ENCODE measurements at places on chromosomes 11 and 22.

DNA sequence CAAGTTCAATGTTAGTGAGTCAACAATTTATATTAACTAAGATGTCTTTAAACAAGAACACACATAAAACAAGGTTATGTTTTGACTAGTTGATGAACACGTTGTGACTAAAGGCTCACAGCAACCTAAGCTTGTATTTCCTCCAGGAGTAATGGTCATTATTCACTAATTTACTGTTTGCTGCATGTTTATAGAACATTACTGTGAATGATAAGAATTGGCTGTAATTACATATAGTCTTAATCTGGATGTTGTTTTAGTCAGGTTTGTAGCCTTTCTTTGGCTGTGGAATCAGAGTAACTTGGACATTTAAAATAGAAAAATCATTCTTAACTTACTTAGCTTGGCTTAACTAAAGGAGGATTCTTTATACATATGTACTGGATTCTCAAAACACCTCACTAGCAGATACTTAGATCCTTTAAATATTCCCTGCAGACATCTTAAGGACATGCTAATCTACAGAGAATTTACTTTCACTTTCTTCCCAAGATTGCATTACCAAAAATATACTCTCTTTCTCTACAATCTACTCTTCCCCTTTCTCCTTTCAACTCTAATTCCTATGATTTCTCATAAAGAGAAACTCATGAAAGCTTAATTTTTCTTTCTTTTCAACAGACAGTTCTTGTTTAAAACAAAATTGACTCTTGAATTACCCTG, 319.7 kb upstream of the CTSC start:
- no peak for DNase-seq

GRCh38 chr11:77233011-77233410, 68.5 kb downstream of the GDPD4 start:
- no peak for DNase-seq

GRCh38 chr11:108902027-108902469, 237.2 kb downstream of the DDX10 start:
- no peak for DNase-seq

GRCh38 chr11:82557274-82557673, 176.4 kb downstream of the FAM181B start:
- no peak for DNase-seq

- no peak for DNase-seq
Observed at GRCh38 chr22:37972527-37972926, 11.8 kb downstream of the SOX10 start.

DNA sequence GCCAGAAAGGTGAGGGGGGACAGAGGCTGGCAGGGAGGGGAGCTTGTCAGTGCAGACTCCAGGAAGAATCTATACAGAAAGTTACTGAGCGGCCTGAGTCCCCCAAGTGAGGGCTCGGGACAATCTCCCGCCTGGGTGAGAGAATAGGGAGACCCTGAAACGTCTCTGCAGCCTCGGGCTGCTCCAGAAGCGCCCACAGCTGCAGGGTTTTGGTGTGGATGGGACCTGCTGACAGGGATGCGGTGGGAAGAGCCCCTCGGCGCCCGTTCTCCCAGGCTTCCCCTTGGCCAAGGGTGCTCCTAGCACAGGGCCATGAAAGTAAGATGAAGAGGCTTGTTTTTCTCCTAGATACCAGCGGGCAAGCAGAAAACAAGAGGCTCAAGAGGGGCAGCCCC, 743 bp upstream of the RCE1 start:
- no peak for DNase-seq

DNA sequence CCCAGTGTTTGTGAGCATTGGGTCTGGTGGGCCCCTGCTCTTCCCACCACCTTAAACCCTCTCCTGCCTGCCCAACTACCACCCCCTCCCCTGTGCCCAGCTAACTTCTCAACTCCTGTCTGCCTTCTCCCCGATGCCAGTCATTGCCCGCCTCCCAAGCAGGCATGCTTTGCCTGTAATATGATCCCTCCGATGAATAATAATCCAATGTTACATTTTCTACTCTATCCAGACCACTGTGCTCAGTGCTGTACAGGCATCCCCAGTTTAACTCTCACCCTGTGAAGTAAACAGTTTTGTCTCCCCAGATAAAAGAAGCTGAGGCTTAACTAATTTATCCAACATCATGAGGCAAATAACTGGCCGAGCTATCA, 35.5 kb upstream of the OLFML1 start:
- peak; percentile 37 for DNase-seq

DNA sequence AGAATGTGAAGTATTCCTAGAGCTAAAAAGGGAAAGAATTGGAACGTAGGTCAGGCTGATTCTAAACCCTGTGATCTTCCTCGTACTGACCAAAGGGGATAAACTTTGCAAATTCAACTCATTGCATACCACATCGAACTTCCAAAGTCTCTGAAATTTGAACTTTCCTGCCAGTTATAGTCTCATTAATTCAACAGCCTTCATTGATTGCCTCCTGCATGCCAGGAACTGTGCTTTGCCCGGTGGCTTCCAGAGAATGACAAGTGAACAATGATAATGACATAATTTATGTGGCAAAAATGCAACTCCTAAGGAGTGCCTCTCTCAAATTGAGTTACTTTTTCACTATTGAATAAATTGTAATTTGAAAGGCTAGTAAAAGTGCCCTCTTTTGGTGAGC, 107.7 kb upstream of the LDLRAD3 start:
- DNase-seq, result no peak

DNA sequence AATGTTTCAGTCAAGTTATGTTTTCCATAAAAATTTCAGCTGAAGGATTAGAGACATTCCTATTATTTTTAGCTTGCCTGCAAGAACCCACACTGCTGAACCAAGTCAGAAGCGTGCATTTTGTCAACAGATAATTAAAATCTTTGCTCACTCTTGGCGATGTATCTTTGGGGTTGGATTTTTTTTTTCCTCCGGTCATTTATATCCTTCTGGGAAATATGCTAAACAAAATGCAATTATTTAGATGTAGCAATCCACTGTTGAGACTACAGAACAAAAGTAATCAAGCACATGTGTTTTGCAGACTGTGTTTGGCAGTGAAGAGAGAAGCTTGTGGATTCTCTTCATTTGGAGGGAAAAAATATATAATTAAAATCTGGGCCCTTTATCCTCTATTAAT, 15.3 kb upstream of the NELL1 start:
- DNase-seq, result no peak

DNA sequence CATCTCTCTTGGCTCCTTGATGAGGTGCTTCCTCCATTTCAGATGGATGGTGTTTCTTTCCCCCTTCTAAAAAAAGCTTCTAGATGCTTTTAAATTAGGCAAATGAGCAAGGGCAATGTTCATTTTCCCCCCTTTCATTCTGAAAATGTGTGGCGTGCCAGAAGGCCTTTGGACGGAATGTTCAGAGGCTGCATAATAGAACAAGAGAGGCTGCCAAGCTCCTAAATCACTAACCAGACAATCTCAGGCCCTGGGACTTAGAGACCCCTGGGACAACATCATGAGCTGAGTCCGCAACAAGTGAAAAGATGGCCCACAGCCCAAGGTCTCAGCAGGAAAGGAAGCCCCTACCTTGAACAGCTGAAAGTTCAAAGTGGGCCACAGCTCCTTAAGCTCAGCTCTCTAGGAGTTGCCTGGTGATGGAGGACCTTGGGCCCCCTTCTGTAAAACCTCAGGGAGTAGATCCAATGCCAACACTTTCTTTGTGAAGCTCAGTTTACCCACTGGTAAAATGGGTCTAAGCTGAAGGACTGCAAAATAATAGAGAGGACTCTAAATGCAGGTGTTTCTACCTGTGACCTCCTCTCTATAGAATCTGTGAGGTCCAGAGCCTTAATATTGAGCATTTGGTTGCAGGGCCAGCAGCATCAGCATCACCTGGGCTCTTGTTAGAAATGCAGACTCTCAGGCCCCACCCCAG, 144.0 kb downstream of the FBXO7 start:
- no peak for DNase-seq

- peak; percentile 47 for DNase-seq
Observed at GRCh38 chr11:112822478-112823274, 138.5 kb upstream of the NCAM1 start.
